Adipose tissue (tissue), 3 donors: ENCODE measurements at places on chromosomes 3 and 15. TPM values are rescaled to one million over a fixed set of nuclear protein-coding genes. Genes with fewer than 3 reads are reported as not detected.

ALDH1A2 gene
- polyA plus RNA-seq: 4.7 TPM

PRKCI gene
- 4.8 TPM for polyA plus RNA-seq

MKRN3 gene
- polyA plus RNA-seq: 0.12 TPM

PRC1 gene
- 2.1 TPM for polyA plus RNA-seq

SHF gene
- polyA plus RNA-seq: 2.9 TPM
